DMS 273 treated with DMSO at 0.1 percent for 48 hours (cell line): ENCODE measurements at places on chromosomes 5 and 9.

- no peak for DNase-seq
Observed at GRCh38 chr9:120538339-120538738, 41.6 kb downstream of the CDK5RAP2 start.

- peak; percentile 58 for DNase-seq
Observed at GRCh38 chr9:119588874-119589744, 219.9 kb upstream of the BRINP1 start.

- no peak for DNase-seq
Observed at GRCh38 chr5:119275601-119276173, 80.1 kb upstream of the TNFAIP8 start.

- DNase-seq, result no peak
Observed at GRCh38 chr5:142785206-142785605, 15.0 kb downstream of the ARHGAP26 start.

- no peak for DNase-seq
Observed at GRCh38 chr5:144548936-144549335, 378.3 kb downstream of the KCTD16 start.

- no peak for DNase-seq
Observed at GRCh38 chr5:83724935-83725334, 4.3 kb upstream of the HAPLN1 start.
